ENCODE measurements at places on chromosomes 3 and 15.

DNA sequence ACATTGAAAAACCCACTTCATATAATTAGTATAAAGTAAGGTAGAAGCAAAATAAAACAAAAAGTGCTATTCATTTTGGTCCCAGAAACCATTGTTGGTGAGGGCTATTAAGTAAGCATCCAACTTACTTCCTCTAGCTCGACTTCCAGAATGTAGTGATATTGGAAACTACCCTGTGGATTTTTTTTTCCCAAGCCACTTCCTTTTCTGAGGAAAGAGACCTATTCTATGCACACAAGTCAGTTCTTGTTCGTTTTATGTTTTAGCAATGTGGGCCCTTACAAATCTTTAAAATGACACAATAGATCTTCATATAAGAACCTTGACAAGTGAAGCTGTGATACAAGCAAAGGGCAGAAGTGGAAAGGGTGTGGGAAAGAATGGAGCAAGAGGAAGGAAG is 402.0 kb upstream of the TBL1XR1 start:
- no peak for DNase-seq

- no peak for DNase-seq
These were observed 118.0 kb downstream of the CACNA2D3 start for GRCh38 chr3:54240309-54240708.

- DNase-seq, result no peak
These were observed 541 bp downstream of the RPS27L start for GRCh38 chr15:63156755-63157117.

DNA sequence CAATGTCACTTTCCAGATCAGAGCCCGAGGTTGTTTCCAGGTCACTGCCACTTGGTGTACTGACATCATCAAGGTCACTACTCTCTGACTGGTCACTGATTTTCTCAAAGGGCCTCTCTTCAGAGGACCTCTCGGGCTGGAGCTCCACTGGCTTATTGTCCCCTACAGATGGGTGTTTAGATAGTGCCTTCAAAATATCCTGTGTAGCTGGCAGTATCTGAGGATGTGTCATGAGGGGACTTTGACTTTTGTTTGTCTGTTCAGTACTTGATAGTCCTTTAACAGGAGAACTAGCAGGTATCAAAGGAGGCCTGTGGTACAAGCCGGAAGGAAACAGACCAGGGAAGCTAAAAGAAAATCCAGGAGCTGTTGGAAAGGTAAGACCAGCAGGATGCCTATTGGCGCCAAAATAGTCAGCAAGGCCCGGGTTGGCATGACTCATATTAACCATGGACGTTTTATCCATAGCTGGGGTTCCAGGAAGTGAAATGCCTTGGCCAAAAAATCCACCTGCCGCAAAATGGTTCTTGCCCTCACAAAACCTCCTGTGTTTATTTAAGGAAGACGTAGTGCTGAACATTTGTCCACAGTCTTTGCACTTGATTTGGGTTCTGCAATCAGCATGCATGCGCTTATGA is 547.3 kb downstream of the MECOM start:
- DNase-seq, result no peak

- DNase-seq, result no peak
These were observed 90.1 kb downstream of the FNDC3B start for GRCh38 chr3:172129498-172129849.

DNA sequence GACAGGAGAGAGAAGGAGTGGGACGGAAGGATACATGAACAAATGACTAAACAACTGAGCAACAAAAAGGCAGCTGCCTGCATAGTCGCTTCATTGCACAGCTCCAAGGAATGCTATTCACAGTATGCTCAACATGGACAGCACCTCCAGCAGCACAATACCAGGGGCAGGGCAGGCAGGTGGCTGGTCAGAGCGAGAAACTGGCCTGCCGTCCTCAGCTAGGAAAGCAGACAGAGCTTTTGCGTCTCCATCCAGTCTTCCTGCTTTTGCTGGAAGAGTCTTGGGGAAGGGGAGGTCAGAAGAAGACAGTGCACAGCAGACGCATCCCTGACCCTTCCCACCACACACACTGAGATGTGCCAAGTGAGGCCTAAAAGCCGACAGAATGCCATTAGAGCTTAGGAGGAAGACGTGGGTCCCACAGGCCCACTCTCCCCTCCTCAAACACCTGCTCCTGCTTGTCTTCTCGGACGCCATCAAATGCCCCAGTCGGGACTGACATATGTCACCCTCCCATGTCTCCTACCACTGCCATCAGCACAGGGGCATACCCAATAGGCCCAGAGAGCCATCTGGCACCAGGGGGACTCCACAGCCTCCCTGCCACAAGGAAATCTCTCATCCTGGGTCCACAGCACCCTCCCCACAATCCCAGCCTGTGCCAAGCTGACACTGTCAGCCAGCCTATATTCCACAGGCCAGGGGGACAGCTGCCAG is 3.9 kb downstream of the RAB6B start:
- no peak for DNase-seq

DNA sequence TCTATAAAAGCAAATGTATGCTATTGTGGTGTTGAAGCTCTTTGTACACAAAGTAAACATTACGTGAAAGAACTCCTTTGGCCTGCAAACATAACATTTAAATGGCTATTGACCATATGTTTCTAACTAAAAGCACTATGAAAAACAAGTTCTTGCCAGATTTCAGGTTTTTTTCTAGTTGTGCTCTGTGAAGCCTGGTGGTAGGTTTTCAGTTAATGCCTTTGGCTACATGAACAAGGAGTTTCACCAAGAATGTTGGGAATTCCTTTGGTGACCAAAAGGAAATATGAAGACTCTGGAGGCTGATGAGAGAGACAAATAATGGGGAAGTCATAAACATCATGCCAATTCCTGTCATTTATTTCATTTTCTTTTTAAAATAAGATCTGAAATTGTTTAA is 66.0 kb downstream of the RBMS3 start:
- no peak for DNase-seq

GRCh38 chr3:53709860-53710674 is 136.2 kb downstream of the CHDH start:
- DNase-seq, result peak; percentile 65

GRCh38 chr3:157093096-157093495 is 66.9 kb downstream of the CCNL1 start:
- DNase-seq, result no peak

DNA sequence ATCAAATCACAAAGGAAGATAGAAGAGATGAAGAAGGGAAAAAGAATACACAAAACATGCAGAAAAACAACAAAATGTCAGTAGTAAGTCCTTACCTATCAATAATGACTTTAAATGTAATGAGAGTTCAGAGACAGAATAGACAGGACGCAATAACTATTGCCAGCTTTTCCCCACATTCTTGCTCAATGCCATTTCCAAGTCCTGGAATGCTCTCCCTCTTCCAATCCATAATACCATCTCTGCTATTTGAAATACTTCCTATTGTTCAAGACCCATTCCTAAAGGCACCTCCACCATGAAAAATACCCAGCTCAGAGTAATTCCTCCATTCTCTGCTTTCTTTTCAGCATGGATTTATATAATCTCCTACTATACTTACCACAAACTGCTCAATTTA is 33.4 kb downstream of the CCDC54 start:
- DNase-seq, result no peak

DNA sequence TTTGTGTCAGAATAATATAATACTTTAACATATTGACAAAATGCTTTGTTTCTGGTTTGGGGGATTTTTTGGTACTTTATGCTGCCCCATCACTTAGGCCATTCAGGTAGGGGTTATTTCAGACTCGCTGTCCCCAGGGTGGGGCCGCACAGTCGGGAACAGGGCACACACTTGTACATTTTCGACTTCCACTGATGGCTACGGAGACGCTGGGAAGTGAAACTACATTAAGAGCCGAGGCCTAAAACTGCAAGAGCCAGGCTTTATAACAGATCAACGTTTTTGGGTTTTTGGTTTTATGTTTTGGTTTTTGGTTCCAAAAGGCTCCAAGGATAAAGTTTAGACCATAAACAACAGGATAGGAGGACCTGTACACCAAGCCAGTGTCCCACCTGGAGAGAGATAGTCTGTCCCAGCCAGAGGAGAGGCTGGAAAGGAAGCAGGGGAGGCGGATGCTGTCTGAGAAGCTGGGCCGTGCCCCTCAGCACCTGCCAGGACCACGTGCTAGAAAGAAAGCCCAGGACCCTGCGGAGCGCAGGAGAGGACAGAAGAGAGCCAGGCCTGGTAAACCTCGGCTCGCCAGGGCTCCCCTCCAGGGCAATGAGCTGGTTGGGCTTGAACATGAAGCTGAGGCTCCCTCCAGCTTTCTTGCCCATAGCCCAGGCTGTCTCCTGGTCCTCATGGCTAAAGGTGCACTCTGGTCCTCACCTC is 111.7 kb downstream of the CHSY1 start:
- no peak for DNase-seq

DNA sequence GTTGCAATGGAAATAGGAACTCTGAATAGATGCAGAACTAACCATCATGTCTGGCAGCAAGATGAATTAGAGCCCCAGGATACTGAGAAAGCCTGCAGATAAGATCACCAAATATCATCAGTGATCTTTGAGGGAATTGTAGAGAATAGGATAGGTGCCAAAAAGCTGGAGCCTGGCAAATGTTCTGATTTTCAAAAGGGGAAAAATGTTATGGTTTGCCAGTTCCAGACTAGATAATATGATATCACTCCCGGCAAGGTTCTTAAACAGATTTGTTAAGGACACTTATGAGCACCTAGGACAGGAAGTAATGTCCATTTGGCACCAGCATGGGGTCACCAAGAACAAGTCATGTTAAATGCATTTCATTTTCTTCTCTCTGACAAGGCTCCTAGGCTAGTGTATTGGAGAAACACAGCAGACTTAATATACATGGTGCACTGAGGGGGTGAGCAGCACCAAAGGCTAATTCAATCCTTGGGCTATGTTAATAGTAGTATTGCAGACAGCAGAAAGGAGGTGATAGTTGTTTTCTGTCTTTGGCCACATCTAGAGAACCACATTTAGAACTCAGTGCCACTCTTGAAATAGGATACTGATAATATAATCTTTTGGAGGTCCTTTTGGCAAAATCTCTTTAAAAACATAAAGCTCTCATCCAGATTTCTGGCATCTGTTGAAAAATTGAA is 4.8 kb downstream of the SRGAP3 start:
- DNase-seq, result no peak

DNA sequence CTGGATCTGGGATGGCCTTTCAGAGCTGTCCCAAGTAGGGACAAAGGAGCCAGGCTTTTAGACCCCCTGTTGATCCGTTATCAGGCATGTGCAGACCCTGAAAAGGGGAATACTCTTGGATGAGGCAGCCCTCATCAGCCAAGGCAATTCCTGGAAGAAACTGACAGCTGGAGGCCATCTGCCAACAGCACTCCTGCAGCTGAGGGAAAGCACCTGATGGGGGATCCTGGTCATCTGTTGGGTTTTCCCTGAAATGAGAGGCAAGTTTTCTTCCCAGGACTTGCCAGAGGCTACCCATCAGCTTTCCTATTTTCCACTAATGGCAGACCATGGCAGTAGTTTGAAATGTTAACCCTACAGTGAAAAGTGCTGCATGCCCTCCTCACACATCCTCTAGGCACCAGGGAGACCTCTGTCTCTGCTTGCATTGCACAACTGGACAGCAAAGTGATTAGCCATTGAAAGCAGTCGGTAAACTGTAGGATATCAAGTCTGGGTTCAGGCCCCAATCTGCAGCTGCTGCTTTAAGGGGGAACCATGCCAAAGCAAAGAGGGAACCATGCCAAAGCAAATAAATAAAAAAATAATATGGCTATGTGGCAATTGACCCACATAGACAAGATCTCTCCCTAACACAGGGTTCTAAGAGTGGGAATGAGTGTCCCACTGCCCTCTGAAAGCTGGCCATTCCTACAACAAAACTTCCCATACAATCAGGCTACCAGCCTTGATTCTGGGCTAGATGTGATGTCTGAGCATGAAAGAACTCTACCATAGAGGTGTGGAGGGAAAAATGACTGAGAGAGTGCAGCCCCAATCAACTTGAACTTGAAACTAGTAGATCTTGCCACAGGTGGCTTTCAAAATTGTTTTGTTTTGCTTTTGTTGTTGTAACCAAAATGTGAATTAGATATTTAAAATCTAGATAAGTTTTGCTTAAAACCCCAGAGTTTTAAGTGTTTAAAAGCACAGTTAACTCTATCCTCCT is 232.0 kb upstream of the STT3B start:
- DNase-seq, result no peak

DNA sequence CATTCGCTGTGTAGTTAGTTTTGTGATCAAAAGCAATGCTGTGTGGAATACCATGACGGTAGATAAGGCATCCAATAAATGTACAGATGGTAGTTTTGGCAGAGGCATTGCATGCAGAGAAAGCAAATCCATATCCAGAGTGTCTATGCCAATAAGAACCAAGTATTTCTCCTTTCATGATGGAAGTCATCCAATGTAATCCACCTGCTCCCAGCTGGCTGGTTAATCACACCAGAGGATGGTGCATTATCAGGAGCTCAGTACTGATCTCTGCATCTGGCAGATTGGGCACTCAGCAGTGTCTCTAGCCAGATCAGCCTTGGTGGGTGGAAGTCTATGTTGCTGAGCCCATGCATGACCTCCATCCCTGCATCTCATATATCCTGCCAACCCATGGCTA is 677.7 kb upstream of the NECTIN3 start:
- DNase-seq, result no peak

DNA sequence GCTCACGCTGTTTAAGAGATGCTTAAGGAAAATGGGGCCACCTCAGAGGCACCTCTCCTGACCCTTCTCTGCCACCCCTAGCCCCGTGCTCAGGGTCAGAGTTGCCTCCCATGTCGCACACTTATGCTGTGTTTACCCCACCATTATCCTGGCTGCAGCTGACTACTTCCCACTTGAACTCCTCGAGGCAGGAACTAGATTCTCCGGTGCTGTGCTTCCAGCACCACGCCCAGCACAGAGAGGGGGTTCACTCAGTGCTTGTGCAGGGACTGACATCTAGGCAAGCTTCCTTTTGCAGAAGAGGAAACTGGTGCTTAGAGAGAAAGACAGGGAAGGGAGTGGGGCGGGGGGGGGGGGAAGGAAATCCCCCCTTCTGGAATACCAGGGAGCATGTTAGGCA is 340.1 kb downstream of the RORA start:
- no peak for DNase-seq

DNA sequence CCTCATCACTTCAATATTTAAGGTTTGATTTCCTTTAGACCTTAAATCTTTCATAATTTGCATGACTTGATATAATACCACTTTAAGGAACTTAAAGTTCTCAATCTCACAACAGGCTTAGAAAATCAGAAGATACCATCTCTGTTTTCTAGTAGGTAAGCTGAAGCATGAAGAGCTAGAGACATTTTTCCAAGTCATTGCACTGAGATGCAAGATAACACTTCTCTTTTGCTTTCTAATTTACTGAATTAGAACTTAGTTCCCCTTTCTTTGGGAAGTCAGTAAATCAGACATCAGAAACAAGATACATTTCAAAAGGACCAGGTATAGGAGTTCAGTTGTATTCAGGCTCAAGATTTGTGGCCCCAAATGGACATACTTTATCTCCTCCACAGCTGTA is 79.7 kb downstream of the DZIP3 start:
- DNase-seq, result peak; percentile 13

DNA sequence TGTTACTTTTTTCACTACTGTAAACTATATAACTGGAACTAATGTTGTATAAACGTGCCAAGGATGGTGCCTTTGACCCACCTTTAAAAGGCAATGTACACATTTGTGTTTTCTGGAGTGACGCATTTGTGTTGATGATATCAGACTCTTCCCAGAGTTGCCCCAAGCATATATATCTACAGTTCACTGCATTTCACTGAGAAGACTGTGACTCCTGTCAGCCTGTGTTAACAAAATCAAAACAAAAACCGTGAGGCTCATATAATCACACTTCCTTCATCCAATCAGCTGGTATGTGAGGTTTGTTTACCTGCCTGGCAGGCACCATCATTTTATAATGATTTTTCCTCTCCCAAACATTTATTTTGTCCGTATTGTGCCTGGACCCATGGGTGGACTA is 117.6 kb upstream of the ROBO1 start:
- DNase-seq, result no peak
